ENCODE measurements at places on chromosomes 11 and 22.

DNA sequence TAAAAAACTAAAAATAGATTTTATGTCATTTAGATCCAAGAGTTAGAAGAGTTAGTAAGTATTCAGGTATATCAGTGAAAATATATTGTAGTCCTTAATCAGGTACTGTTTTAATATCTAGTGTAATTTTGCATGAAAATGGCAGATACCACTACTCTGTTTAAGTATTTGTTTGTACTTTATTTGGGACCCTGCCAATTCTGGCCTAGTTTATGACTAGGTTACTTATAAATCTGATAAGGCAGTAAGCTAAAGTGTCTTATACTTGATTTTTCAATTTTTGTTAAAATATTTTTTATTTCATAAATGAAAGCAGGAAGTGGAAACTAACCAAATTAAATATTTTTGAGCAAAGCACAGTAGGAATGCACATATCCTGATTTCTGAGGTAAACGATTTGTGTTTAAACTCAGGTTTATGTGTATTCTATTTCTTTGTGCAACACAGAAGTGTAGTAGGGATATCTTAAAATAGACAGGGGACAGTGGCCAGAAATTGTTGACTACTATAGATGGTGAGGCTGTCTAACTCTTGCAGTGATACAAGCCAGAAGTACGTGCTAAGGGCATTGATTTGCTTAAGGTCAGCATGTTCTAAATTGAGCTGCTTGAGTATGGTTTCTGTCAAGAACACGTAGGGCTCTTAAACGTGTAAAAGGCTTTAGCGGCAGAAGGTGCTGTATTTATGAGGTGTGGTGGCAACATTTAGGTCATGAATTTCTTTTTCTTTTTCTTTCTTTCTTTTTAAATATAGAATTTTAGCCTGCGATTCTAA lies 34.0 kb downstream of the HIPK3 start:
- DNase-seq = no peak

GRCh38 chr11:40354121-40354520 lies 1105.3 kb downstream of the LRRC4C start:
- no peak for DNase-seq

DNA sequence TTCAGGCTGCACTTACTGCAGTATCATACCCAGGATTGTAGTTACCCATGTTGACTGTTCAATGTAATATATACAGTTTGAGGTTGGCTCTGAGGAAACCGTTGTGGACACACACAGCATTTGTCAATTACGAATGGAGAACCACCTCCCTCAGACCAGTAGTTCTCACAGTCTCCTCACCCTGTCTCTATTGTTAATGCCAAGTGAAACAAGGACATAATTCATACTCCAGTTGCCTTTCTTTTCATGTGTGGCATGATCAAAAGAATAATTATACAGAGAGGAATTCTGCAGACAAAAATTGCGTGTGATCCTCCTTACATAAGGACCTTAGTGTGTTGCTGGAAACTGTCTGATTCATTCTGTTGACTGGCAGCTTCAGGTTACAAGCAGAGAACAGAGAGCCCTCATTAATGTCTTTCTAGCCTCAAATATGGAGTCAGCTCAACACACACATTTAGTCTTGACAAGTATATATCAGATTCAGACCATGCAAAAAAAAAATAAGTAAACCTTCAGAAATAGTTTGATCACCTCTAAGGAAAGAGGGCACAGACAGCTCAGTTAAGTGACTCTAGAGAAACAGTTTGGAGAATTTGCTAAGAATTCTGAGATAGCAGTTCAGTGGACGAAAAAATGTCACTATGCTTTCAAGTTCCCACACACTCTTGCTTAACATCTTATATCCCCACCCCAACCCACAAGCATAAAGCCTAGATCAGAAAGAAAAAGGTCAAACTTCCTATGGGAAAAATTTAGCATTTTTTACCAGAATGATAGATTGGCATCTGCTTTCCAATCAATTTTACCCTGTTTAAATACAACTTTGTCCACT lies 96.1 kb downstream of the MAML2 start:
- DNase-seq = no peak

GRCh38 chr11:8097468-8097867 lies 16.5 kb downstream of the TUB start:
- DNase-seq = no peak

DNA sequence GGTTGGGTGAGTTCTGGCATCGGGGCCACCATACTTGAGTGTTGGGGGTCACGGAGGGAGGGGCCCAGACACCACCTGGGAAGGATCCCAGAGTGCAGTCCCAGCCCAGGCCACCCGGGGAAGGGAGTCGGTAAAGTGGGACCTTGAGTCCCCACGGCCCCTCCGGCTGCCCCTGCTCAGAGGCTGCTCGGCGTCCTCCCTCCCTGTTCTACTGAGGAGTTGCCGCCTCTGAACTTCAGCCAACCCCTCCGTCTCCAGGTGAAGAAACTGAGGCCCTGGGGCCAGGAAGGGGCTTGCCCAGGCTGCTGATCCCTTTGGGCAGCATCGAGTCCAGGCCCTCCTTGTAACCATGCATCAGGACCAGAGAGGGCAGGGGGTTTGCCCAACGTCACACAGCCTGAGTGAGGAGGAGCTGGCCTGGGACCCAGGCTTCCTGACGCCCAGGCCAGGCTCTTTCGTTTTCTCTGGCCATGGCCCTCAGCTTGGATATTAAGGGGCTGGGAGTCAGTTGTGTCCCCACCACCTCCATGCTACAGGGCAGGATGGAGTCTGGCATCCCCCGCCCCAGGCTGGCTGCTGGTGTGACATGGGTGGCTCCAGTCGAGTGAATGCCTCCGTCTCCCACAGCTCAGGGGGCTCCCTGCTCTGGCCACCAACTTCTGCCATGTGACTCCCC lies 1.3 kb downstream of the PARVG start:
- no peak for DNase-seq

DNA sequence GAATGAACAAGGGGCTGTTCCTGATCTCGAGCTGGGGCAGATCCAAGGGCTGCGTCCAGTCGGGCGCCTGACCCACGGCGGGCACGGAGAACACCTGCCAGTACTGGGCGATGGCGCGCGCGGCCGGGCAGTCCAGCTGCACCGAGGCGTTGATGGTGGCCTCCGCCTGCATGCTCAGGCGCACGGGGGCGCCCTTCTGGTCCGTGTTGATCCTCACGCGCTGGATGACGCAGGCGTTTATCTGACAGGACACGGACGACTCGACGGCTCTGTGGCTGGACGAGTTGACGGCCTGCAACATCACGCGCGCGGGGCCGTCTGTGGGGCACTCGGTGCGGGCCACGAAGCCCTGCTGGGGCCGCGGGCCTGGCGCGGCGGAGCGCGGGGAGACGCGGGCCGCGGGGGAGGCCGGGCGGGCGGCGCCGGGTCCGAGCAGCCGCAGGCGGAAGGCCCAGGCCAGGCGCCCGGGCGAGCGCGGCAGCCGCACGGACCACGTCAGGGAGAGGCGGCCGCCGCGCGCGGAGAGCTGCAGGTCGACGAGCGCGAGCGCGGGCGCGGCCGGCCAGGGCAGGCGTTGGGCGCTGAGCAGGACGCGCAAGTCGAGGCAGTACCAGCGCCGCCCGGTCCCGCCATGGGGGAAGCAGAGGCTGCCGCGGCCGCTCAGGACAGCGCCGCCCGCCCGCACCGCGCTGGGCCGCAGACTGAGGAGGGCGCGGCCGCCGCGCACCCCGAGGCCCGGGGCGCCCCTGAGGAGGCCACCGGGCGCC lies 511 bp downstream of the PKDREJ start:
- DNase-seq = peak; percentile 54

- DNase-seq = no peak
Observed at GRCh38 chr11:15526032-15526431, 411.3 kb downstream of the INSC start.

DNA sequence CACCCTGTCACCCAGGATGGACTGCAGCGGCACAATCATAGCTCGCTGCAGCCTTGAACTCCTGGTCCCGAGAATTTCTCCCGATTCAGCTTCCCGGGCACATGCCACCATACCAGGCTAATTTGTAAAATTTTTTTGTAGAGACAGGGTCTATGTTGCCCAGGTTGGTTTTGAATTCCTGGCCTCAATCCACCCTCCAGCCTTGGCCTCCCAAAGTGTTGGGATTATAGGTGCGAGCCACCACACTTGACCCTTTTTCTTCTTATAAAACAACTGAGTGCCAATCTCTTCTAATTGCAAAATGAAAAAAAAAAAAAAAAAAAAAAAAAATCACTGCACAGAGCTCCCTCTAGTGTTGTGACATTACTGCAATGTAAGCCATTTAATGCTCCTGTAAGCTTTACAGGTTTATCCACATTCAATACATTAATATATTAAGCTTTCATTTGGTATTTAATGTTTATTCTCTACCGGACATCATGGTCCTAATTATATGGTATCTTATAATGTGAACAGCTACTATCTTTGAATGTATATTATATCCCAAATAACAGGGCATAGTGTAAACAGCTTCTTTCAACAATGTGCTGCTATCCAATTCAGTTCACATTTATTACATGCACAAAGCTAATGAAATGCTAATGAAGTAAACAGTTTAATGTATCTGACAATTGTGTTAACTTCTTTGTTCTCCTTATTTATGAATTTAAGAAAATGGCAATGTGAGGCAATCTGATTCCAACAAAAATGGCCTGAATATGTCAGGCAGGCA lies 44.6 kb downstream of the COPB1 start:
- no peak for DNase-seq

GRCh38 chr22:23197836-23198235 lies 17.5 kb downstream of the BCR start:
- no peak for DNase-seq
